ENCODE measurements at places on chromosomes 11 and 22. TPM values are rescaled to one million over a fixed set of nuclear protein-coding genes. Genes with fewer than 3 reads are reported as not detected.

PITPNM1 gene
- 79.8 TPM for total RNA-seq

TRIM51 gene
- not detected for total RNA-seq

FLRT1 gene
- total RNA-seq = not detected

IRF7 gene
- 80.8 TPM for total RNA-seq

NLRP14 gene
- not detected for total RNA-seq

SAMM50 gene
- total RNA-seq = 34.5 TPM

CCDC81 gene
- total RNA-seq = not detected

TMEM134 gene
- total RNA-seq = 73.5 TPM

THY1 gene
- not detected for total RNA-seq

MS4A8 gene
- not detected for total RNA-seq

KDM4E gene
- not detected for total RNA-seq

DYNC2H1 gene
- total RNA-seq = 28.9 TPM

OR51E1 gene
- not detected for total RNA-seq

RIMBP3C gene
- total RNA-seq = 0.29 TPM

UBQLNL gene
- not detected for total RNA-seq

CARNS1 gene
- total RNA-seq = 0.22 TPM

NCF4 gene
- total RNA-seq = 0.47 TPM

KCNQ1OT1 gene
- 1.5 TPM for total RNA-seq

SPDYC gene
- not detected for total RNA-seq

GALNT18 gene
- 34.5 TPM for total RNA-seq

MUC5AC gene
- 0.35 TPM for total RNA-seq

OR2AG1 gene
- total RNA-seq = not detected

APOA5 gene
- not detected for total RNA-seq

OSM gene
- not detected for total RNA-seq

ELFN2 gene
- total RNA-seq = 10.0 TPM

PLAAT5 gene
- not detected for total RNA-seq

SUSD2 gene
- total RNA-seq = 1.6 TPM

HSPB2 gene
- total RNA-seq = not detected

RASD2 gene
- 0.46 TPM for total RNA-seq

KCTD14 gene
- 1.6 TPM for total RNA-seq

FOLR1 gene
- 0.36 TPM for total RNA-seq

SERHL2 gene
- total RNA-seq = 4.9 TPM

MB gene
- 21.6 TPM for total RNA-seq

PHETA2 gene
- total RNA-seq = not detected

HBB gene
- not detected for total RNA-seq

C11orf97 gene
- not detected for total RNA-seq

PATE4 gene
- total RNA-seq = not detected

OTOG gene
- total RNA-seq = not detected

DGAT2 gene
- total RNA-seq = 14.3 TPM

KCNK7 gene
- 0.69 TPM for total RNA-seq

ACCS gene
- 3.8 TPM for total RNA-seq

TRIM3 gene
- total RNA-seq = 24.7 TPM

CELSR1 gene
- total RNA-seq = 19.3 TPM

TPST2 gene
- 8.1 TPM for total RNA-seq

LINC01488 gene
- not detected for total RNA-seq

PNPLA5 gene
- total RNA-seq = not detected

CSKMT gene
- 12.9 TPM for total RNA-seq

OR1S2 gene
- total RNA-seq = not detected

F2 gene
- total RNA-seq = not detected

ALX4 gene
- not detected for total RNA-seq

TAGLN gene
- 10.3 TPM for total RNA-seq

NAALAD2 gene
- not detected for total RNA-seq

KRTAP5-10 gene
- total RNA-seq = not detected

FAM180B gene
- not detected for total RNA-seq

LDHAL6A gene
- total RNA-seq = not detected

OR8G1 gene
- total RNA-seq = not detected

Measured in PC-3 (cell line).